Central memory CD8-positive, alpha-beta T cell (primary cell): ENCODE measurements at places on chromosomes 13 and 19.

DNA sequence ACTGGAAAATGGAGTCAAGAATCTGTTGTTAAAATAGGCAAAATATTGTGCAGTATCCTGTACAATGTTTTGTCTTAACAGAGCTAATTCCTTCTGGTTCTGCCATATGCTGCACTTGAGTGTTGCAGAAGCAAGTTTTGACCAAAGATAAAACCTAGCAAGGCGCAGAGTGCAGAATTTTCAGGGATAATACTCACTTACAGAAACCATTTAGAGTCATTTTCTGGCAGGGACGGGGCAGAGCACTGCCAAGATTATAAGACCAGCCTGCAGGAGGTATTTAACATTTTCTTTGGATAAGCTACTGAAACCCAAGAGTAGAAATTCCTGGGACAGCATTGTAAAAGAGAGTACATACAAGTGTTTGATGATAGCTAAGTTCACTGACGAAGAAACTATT is 159.5 kb upstream of the EDNRB start:
- H3K4me1 ChIP-seq, result no peaks in the 10 kb centered on the region
- H3K4me3 ChIP-seq, result no peak overlapping the region
- no peak for DNase-seq
- H3K36me3 ChIP-seq, result no peaks in the 10 kb centered on the region
- peaks cover 65% of the 10 kb centered on the region for H3K27me3 ChIP-seq
- no peak overlapping the region for H3K27ac ChIP-seq

DNA sequence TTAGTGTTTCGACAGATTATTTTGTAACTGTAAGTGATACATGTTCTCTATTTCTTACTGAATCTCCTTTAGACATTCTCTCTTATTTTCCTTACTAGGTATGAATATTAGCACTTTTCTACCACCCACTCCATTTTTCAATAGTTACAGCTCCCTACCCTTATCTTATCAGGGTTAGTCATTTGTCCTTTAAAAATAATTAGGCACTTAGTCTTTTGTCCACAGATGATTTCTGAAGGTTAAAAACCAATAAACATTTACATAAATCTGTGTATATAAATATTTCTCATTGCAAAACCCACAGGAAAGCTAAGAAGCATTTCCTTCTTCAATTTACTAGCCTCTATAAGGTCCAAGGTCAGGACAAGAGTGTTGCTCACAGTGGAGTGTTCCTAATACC is 624.1 kb upstream of the MIR17HG start:
- DNase-seq, result no peak
- no peaks in the 10 kb centered on the region for H3K4me1 ChIP-seq
- H3K4me3 ChIP-seq, result no peak overlapping the region
- H3K36me3 ChIP-seq, result no peaks in the 10 kb centered on the region
- H3K27ac ChIP-seq, result no peak overlapping the region

DNA sequence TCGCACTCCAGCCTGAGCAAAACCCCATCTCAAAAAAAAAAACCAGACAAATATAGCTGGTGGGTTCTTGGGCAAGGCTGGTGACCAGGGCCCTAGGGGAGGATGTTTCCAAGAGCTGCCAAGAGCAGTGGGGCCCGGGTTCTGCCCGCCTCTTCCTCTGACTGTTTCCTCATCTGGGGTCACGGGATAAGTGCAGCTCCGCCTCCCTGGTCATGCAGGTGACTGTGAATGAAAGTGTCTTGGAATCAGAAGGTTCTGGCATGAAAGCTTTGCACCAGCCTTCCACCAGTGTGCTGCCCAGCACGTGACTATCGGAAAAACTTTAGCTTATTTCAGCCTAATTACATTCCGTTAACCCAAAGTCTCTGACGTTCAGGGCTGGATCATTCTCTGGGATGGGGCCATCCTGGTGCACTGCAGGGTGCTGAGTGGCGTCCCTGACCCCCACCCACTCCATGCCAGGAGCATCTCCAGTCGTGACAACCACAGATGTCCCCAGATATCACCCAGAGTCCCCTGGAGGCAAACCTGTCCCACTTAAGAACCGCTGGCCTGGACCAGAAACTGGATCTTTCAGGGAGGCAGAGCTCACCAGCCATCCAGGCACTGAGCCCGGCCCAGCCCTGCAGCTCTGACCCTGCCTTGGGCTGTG is 85.6 kb downstream of the GNG7 start:
- no peak for DNase-seq
- H3K4me3 ChIP-seq, result no peak overlapping the region
- peaks cover 47% of the 10 kb centered on the region for H3K4me1 ChIP-seq

DNA sequence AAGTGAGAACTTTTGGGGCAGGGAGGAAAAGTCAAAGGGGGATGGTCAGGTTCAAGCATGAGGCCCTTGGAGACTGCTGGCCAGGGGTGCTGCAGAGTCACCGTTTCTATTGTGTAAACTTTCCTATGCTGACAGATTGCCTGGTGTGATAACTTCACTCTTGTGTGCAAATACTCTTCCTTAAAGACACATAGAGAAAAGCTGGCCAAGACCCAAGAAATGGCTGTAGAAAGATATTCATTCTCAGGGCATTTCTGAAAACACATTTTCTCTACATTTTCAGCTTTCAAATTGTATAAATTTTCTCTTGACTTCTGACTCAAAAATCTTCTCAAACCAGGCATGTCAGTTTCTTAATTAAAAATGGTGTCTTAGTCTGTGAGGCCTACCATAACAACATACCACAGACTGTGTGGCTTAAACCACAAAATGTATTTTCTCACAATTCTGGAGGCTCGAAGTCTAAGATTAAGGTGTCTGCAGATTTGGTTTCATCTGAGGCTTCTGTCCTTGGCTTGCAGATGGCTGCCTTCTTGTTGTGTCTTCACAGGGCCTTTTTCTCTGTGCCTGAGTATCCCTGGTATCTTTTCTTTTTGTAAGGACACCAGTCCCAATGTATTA is 304.5 kb downstream of the KCNRG start:
- H3K4me3 ChIP-seq, result peak overlapping the region; percentile 38
- peaks cover 28% of the 10 kb centered on the region for H3K4me1 ChIP-seq
- DNase-seq, result no peak
- H3K27me3 ChIP-seq, result no peaks in the 10 kb centered on the region
- peak overlapping the region; percentile 90 for H3K27ac ChIP-seq

DNA sequence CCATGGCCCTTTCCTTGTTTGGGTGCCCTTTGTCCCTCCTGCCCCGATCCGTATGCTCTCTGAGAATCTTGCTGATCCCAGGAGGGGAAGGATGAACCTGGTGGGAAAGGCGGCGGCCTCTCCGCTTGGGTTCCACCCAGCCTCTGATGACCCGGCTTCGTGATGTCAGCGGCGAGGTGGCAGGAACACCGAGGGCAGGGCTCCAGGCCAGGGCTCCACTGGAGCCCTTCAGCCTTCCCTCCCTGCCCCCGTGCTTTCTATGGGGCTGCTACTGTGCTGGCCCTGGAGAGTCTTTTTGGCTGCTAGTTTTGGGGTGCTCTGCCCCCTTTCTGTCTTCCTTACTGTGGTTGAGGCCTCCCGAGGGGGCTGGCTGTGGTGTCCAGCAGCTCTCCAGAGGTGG is 11.9 kb upstream of the LIN7B start:
- no peak overlapping the region for H3K27ac ChIP-seq
- H3K4me1 ChIP-seq, result peaks cover 27% of the 10 kb centered on the region
- DNase-seq, result no peak
- H3K4me3 ChIP-seq, result no peak overlapping the region

DNA sequence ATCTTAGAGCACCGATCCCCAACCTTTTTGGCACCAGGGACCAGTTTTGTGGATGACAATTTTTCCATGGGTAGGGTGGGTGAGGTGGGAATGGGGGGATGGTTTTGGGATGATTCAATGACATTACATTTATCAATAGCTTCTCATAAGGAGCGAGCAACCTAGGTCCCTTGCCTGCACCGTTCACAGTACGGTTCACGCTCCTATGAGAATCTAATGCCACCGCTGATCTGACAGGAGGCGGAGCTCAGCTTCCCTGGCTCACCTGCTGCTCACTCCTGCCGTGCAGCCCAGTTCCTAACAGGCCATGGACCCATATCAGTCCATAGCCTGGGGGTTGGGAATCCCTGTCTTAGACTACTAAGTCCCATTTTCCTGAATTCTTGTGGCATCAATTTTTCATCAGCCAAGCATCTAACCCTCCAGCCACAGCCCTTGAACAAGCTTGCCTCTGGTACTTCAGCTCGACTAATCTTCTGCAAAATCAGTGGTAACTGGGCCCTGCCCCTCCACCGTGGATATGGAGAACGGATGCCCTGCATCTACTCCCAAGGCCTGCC is 37.0 kb upstream of the MAP3K10 start:
- no peaks in the 10 kb centered on the region for H3K27me3 ChIP-seq
- no peak for DNase-seq
- H3K36me3 ChIP-seq, result no peaks in the 10 kb centered on the region

GRCh38 chr19:33665776-33666595 is 44.2 kb downstream of the CHST8 start:
- no peak overlapping the region for H3K27ac ChIP-seq
- no peaks in the 10 kb centered on the region for H3K36me3 ChIP-seq
- DNase-seq, result no peak
- no peak overlapping the region for H3K4me3 ChIP-seq
- peaks cover 30% of the 10 kb centered on the region for H3K27me3 ChIP-seq
- H3K4me1 ChIP-seq, result no peaks in the 10 kb centered on the region

DNA sequence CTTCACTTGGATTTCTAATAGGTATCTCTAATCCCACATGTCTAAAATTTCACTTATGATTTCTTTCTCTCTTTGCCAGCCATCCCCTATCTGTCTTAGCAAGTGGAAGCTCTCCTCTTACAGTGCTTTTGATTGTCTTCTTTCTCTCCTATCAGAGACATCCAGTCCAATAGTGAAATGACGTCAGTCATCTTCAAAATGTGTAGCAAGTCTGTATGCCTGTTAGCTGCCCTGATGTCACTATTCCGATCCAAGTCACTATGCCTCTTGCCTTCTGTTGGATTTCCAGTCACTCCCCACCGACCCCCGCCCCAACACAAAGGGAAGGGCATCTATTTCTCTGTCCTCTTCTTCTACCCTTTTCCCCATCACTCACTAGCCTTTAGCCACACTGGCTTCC is 96.4 kb downstream of the WASF3 start:
- no peak overlapping the region for H3K27ac ChIP-seq
- H3K27me3 ChIP-seq, result no peaks in the 10 kb centered on the region
- H3K4me1 ChIP-seq, result no peaks in the 10 kb centered on the region
- no peak overlapping the region for H3K4me3 ChIP-seq
- DNase-seq, result no peak

GRCh38 chr13:88464851-88465250 is 793.7 kb downstream of the SLITRK5 start:
- no peak overlapping the region for H3K27ac ChIP-seq
- no peak for DNase-seq
- no peaks in the 10 kb centered on the region for H3K36me3 ChIP-seq
- H3K27me3 ChIP-seq, result no peaks in the 10 kb centered on the region

- peaks cover 74% of the 10 kb centered on the region for H3K36me3 ChIP-seq
- no peaks in the 10 kb centered on the region for H3K27me3 ChIP-seq
- DNase-seq, result no peak
- H3K4me1 ChIP-seq, result peaks cover 20% of the 10 kb centered on the region
These were observed 10.6 kb downstream of the PTBP1 start for GRCh38 chr19:807627-808422.

DNA sequence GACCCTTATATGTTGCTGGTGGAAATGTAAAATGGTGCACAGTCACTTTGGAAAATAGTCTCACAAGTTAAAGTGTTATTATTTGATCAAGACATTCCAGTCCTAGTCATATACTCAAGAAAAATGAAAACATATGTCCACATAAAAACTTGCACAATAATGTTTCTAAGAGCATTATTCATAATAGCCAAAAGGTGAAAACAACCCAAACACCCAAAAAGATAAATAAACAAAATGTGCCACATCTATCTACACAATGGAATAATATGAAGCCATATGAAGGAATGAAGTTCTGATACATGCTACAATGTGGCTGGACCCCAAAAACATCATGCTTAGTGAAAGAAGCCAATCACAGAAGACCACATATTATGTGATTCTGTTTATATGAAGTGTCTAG is 14.4 kb upstream of the AKAP8 start:
- H3K4me1 ChIP-seq, result peaks cover 12% of the 10 kb centered on the region
- DNase-seq, result no peak
- no peak overlapping the region for H3K4me3 ChIP-seq
- H3K27ac ChIP-seq, result no peak overlapping the region
- peaks cover 60% of the 10 kb centered on the region for H3K36me3 ChIP-seq
- no peaks in the 10 kb centered on the region for H3K27me3 ChIP-seq
